ENCODE measurements at places on chromosomes 12 and 14. TPM values are rescaled to one million over a fixed set of nuclear protein-coding genes. Genes with fewer than 3 reads are reported as not detected.

PTCSC3 gene
- not detected for total RNA-seq

FAIM2 gene
- total RNA-seq: 0.14 TPM

WDR20 gene
- total RNA-seq: 49.7 TPM

TMEM121 gene
- 1.4 TPM for total RNA-seq

TGM1 gene
- 16.6 TPM for total RNA-seq

B3GNT4 gene
- 0.86 TPM for total RNA-seq

CYP46A1 gene
- total RNA-seq: 4.7 TPM

SBNO1 gene
- total RNA-seq: 43.1 TPM

GLT8D2 gene
- total RNA-seq: 19.8 TPM

GRIP1 gene
- 18.5 TPM for total RNA-seq

C12orf50 gene
- 0.17 TPM for total RNA-seq

OAS2 gene
- 4.2 TPM for total RNA-seq

KLHDC1 gene
- 3.5 TPM for total RNA-seq

NELL2 gene
- total RNA-seq: 10.4 TPM

AICDA gene
- not detected for total RNA-seq

WASHC4 gene
- total RNA-seq: 40.5 TPM

MYF6 gene
- total RNA-seq: 1.4 TPM

TOMM20L gene
- not detected for total RNA-seq

KCNC2 gene
- total RNA-seq: 2.5 TPM

SLC6A12 gene
- 3.0 TPM for total RNA-seq

SMCO2 gene
- 0.31 TPM for total RNA-seq

TRMT61A gene
- 12.4 TPM for total RNA-seq

FOXM1 gene
- 68.6 TPM for total RNA-seq

NANOG gene
- total RNA-seq: not detected

RNASE3 gene
- total RNA-seq: not detected

CCDC175 gene
- total RNA-seq: 0.39 TPM

KRT8 gene
- 768 TPM for total RNA-seq

OASL gene
- total RNA-seq: 0.19 TPM

MAP1LC3B2 gene
- 1.0 TPM for total RNA-seq

INHBC gene
- total RNA-seq: not detected

RTN1 gene
- total RNA-seq: 11.1 TPM

SLC17A8 gene
- 2.6 TPM for total RNA-seq

TSPAN19 gene
- 0.56 TPM for total RNA-seq

Measured in type B pancreatic cell (in vitro differentiated cells).